ENCODE measurements at places on chromosomes 16 and 17.
A peak's percentile ranks its signal among the peaks of the same experiment; 100 is the strongest.

GRCh38 chr16:11372073-11372828 lies 27.0 kb downstream of the RMI2 start:
- no peak for DNase-seq

GRCh38 chr16:53504665-53505064 lies 1.7 kb upstream of the AKTIP start:
- no peak for DNase-seq

GRCh38 chr17:47400333-47400732 lies 76.6 kb downstream of the EFCAB13 start:
- no peak for DNase-seq

- DNase-seq: no peak
Observed at GRCh38 chr16:11142261-11142630, 113.8 kb downstream of the SOCS1 start.

GRCh38 chr17:21041741-21042457 lies 912 bp downstream of the USP22 start:
- peak; percentile 59 for DNase-seq

- DNase-seq: no peak
Observed at GRCh38 chr17:42675965-42676423, 800 bp downstream of the PLEKHH3 start.

DNA sequence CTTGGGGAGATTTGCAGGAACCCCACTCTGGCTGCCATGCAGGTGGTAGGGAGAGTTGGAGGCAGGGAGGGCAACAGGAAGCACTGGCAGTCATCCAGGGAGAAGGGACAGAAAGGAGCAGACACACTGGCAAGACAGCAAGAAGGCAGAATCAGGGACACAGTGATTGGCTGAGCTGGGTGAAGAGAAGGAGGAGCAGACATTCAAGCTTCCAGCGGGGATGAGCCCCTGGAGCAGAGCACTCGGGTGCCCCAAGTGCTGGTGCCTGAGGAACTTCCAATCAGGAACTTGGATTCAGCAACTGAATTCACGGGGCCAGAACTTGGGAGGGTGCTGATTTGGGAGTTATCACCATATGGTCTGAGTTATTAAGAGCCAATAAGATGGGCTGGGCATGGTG lies 6.3 kb upstream of the ITGA3 start:
- DNase-seq: no peak

DNA sequence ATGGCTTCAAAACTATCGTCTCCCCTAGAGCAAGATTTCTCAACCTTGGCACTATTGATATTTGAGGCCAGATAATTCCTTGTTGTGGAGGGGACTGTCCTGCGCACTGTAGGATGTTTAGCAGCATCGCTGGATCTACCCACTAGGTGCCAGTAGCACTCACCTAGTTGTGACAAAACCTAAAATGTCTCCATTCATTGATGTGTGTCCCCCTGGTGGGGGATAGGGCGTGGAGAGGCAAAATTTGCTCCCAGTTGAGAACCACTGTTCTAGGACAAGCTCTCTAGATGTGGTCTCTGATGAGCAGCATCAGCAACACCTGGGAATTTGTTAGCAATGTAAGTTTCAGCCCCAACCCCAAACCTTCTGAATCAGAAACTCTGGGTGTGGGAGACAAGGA lies 259.0 kb downstream of the XYLT1 start:
- DNase-seq: no peak

DNA sequence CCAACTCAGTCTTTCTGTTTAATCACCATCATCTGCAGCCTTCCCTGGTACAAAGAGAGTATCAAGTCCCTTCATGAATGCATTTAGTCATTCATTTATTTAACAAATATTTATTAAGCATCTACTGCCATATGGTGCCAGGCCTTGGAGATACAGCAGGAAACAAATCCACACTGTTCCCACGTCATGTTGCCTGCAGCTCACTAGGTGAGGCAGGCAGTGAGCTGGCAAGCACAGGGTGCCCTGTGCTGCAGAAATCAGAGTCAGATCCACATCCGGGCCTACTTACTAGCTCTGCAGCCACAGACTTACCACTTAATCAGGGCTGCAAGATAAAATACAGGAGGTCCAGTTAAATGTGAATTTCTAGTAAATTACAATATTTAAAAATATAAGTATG lies 38.5 kb upstream of the CES5A start:
- no peak for DNase-seq

GRCh38 chr17:18235743-18236256 lies 10.4 kb downstream of the LLGL1 start:
- DNase-seq: no peak

DNA sequence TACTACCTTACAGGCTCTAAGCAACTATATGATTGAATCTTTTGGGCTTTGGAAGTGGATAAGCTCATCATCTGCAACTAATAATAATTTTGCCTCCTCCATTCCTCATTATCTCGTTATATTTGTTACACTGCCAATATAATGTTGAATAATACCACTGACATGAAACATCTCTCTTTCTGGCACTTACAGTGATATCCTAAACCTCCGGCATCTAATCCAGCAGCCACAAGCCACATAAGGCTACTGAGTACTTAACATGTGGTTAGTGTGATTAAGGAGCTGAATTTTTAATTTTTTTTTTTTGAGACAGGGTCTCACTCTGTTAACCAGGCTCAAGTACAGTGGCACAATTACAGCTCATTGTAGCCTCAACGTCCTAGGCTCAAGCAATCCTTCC lies 9.6 kb downstream of the CDC42EP4 start:
- no peak for DNase-seq

- DNase-seq: no peak
Observed at GRCh38 chr16:88568710-88569613, 1.2 kb upstream of the ZC3H18 start.

GRCh38 chr16:56643080-56643778 lies 4.8 kb downstream of the MT1A start:
- no peak for DNase-seq

DNA sequence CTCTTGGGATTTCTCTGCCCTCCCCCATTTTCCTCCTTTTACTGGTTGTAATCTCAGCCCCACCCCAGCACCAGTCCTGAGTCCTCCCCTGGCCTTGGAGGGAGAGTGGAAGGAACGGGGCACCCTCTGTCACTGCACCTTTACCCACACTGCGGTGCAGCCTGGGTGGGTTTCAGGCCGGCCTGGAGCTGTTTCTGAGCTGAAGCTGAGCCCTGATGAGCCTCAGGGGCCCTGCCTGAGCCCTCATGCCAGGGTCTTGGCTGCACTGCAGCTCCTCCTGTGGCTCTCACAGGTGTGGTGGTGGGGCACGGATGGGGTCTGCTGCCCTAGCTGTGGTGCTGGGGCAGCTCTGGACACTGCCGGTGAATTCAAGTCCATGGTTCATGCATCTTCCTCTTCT lies 34.5 kb downstream of the RNF213 start:
- DNase-seq: no peak

DNA sequence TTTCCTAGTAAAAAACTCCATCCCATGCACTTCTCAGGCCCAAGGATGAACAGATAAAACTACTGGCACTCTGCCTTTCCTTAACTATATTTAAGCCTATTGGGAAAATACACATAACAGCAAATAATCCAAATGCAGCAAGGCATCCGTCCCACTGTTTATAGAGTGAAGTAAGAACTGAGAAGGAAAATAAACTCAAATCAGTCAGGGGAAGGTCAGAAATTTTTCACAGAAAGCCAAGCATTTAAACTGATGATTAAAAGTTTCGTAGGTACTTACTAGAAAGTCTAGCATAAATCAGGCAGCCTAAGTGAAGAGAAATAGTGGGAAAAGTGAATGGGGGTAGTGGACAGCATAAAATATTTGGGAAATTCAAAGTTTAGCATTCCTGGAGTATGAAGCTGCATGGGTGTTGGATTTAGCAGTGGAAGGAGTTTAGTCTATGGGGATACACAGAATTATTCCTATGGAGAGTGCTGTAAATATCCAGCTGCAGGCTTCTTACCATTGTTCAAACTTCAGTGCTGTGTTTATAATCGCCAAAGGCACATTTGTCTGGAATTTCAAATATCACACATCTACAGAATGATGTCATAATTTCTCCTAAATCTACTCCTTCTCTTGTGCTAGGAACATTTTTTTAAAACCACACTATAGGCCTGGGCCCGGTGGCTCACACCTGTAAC lies 1131.0 kb upstream of the GOT2 start:
- no peak for DNase-seq

DNA sequence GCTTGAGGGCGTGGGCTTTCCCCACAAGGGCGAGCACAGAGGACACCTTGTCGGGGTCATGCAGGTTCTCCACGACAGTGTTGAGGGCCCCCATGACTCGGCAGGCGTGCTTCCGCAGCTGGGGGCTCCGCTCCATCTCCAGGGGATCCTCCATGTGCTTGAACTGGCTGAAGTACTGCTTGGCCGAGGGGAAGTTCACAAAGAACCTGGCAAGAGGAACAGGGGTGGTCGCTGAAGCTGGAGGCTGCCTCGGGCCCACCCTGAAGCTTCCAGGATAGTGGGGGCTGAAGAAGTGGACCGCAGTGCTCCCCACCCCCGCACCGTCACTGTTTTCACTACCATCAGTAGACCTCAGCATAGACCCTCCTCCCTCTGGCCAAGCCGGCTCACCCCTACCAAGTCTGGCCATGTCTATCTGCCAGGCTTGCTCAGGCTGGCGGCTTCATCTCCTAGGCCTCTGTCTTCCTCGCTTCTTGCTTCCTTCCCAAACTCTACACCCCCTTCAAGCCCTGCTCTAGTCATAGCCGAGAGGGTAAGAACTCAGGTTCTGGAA lies 5.9 kb downstream of the CYGB start:
- no peak for DNase-seq

DNA sequence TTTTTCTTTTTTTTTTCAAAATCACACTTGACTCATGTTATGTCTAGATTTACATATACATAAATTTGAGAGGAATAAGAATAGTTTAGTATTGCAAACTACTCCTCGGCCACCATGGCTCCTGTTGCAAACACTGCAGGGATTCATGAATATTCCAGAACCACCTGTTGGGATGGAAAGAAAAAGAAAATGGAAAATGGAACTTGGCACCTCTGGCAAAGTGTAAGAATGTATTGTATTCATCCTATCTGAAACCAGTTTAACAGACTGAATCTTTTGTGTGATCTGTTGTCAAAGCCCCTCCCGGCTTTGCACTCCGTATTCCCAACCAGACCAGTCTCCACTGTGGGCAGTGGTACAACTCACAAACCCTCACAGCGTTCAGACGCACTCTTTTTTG lies 124.4 kb downstream of the SPECC1 start:
- DNase-seq: no peak

DNA sequence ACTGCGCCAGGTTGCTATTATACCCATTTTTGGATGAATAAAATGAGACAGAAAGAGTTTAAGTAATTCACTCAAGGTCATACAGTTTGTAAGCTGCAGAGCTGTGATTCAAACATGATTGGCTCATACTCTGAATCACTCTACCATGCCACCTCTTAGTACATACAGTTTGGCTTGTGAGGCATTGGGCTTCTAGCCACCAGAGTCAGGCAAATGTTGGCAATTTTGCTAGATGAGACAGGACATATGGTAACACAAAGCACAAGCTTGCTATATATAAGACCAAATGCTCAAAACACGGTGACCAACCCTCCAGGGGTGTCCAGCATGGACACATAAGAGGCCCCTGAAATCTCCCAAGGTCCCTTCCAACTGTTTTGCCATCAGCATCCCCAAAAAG lies 236.0 kb upstream of the IRX5 start:
- no peak for DNase-seq

DNA sequence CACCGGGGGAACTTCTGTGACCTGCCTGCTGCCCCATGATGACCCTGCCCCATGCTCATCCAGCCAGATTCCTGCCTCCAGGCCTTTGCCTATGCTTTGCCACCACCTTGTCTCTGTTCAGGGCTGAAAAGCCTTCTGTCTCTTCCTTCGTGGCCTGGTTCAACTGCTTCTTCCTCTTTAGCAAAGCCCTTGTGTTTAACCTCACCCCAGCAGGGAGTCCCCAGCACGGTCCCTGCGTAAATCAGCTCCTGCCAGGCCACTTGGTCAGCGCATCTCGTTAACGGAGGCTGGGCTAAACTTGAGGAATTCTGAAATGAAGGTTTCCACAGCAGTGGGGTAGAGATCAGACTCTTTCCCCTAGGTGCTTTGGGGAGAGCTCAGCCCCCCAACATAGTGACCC lies 16.1 kb upstream of the KCNJ12 start:
- DNase-seq: no peak

GRCh38 chr16:81875461-81875860 lies 96.4 kb downstream of the PLCG2 start:
- no peak for DNase-seq

- DNase-seq: no peak
Observed at GRCh38 chr16:74726716-74727115, 26.1 kb upstream of the MLKL start.

DNA sequence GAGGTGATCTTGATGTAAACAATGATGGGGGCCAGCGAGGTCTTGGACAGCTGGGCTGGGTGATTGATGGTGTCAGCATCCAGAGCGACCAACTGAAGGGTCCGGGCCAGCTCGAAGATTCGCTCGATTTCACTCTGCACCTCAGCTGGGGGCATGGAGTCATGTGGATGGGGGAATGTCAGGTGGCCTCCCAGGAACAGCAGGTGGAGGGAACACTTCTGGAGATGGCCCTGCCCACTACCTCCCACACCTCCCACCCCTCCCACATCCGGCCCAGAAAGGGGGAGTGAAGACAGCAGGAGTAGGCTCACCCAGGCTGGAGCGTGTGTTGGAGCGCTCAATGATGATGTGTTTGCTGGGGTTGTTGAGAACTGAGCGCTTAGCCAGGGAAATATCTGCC lies 13.7 kb downstream of the CACNB1 start:
- DNase-seq: no peak

DNA sequence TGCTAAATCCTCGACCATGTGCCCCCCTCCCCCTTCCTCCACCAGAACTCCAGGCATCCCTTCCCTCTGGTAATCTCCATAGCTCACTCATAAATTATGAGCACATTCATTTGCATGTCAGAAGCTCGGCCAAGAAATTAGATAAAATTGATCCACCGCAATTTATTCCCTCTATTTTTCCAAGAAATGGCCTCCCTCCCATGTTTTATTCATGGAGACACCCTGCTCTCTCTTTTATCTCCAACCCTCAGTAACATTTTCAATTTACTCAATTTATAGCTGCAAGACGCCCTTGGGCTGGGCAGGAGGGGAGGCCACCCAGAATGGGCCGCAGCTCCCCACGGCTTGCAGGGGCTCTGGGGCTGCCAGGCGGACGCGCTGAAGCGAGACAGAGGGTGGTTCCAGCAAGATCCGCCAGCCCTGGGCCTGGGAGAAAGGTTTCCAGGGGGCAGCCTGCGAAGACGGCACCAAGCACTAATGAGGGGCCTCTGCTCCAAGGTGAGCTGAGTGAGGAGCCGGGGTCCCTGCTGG lies 54.7 kb upstream of the ZNF423 start:
- no peak for DNase-seq

DNA sequence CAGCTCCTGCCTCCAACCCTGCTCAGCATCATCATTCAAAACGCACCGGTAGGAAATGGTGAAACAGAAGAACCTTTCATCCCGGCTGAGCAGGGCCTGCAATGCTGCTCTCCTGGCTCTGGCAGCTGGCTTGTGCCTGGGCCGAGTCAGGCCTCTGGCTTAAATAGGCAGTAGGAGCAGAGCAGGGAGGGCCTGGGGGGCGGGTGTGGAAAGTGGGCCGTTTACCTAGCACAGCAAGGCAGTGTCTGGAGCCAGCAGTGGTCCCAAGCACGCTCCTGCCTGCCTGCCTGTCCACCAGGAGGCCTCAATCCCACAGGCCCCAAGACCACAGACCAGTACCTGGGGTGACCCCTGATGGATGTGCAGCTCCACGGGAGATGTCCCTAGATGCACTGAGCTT lies 59.3 kb downstream of the SMPD3 start:
- no peak for DNase-seq

- no peak for DNase-seq
Observed at GRCh38 chr17:60436676-60437075, 14.4 kb downstream of the CHCT1 start.

GRCh38 chr17:17567631-17568030 lies 23.9 kb downstream of the PEMT start:
- no peak for DNase-seq
